Nucleus accumbens (tissue), 56 donors: ENCODE measurements at places on chromosomes 5 and 9.
A peak's percentile ranks its signal among the peaks of the same experiment; 100 is the strongest.

DNA sequence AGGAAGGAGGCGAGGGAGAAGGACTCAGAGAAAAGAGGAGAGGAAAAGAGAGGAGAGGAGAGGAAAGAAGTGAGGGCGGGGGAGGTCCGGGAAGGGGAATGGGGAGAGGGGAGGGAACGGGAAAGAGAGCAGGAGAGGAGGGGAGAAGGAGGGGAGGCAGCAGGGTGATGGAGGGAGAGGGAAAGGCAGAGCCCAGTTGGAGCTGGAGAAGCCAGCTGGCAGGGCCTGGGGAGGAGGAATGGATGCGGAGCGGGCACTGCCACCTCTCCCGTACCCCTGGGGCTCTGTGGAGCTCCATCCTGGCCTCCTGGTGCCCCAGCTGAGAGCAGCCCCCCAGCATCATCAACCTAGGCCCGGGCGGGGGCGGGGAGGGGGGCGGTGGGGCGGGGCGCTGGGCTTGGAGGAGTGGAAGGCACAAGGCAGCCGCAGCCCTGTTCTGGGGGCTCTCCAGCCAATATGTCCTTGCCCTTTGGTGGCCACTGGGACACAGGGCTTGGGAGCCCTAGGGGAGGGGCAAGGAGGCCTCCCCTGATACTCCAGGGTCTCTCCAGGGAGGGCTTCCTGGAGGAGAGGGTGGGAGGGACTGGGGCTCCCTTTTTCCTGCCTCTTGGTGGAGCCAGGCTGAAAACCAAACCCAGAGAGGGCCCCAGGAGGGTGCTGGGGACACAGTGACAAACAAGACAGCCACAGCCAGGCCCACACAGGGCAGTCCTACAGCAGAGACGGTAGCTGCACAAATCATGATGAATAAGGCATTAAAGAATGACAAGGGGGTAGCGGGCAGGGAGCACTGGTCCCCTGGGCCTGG is 123.7 kb downstream of the C9orf50 start:
- peak; percentile 71 for DNase-seq

DNA sequence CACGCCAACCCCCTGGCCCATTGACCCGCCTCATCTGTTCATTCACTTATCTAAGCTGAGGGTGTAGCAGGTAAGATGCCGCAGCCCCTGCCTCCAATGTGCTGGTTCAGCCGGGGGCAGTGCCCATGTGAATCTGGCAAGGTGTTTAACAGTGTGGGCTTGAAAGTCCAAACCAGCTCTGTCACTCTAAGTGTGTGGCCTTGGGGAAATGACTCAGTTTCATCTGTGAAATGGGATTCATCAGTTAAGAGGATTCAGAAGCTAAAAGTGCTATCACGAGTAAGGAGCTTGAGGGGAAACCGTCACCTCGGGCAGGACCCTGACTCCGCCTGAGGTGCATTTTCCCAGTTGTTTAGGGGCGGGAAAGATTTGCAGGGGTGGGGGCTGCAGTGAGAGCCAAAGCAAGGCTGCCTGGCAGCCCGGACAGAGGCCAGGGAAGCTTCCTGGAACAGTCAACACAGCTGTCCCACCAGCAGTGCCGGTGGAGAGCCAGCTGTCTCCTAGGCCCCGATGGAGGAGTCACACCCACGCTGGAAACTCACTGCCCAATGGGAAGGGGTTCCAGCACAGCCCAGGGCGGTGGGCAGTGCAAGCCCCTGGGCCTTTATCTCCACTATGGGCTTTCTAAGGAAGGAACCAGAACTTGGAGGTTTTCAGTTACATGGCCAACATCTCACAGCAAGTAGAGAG is 9.7 kb upstream of the URM1 start:
- DNase-seq, result no peak

GRCh38 chr9:128280084-128280622 is 4.1 kb downstream of the SWI5 start:
- DNase-seq, result no peak

DNA sequence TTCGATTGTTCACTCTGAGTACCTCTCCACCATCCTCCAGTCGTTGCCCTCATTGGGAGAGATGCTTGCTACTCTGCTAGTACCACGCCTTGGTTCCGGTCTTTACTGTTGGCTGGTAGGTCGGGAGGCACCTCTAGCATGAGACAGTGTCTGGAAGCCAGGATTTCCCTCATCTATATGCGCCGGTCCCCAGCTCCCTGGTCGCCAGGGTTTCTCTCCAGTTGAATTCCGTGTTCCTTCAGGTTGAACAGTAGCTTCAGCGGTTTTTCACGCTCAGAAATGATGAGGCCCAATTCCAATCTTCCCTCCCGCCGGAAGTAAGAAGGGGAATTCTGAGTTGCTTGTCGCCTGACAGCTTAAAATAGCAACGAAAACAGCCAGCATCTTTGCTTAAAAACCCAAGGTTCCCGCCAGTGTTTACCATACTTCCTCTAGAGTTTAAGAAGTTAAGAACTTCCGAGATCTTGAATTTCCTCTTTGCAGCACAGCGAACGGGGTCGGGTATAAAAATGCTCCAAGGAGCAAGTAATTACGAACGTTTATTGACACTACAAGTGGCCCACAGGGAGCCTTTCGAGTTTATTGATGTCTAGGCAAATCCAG is 1.3 kb upstream of the ST8SIA4 start:
- no peak for DNase-seq

GRCh38 chr5:17374973-17375742 is 122.9 kb upstream of the TAF11L2 start:
- DNase-seq, result no peak

DNA sequence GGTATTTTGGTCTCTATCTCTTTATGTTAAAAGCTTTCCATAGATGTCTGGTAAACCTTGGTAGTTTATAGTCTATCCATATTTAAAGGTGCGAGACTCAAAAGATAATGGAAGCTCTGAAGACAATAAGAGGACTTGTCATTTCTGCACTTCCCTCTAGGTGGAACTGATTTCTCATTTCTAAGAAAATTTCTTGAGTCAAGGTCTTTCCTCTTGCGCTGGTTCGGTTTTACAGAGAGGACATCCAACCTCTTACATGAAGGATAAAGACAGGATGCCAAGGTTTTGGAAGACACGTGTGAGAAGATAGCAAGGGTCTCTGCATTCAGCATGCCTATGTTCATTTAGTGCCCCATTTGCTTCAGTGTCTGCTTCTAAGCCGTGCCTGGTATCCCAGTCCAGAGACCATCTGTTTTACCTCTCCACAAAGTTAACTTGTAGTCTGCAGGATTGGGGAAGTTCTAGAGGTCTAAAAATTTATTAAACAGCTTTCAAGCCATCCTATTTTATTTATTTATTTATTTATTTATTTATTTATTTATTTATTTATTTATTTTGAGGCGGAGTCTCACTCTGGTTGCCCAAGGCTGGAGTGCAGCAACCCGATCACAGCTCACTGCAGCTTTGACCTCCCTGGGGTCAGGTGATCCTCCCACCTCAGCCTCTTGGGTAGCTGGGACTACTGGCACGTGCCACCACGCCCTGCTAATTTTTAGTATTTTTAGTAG is 41.6 kb downstream of the KIAA1191 start:
- DNase-seq, result no peak

GRCh38 chr9:112112519-112112918 is 62.6 kb downstream of the SUSD1 start:
- DNase-seq, result no peak

GRCh38 chr9:23571414-23572104 is 254.5 kb downstream of the ELAVL2 start:
- no peak for DNase-seq
